Suppressor macrophage treated with lipopolysaccharide for 4 hours (primary cell): ENCODE measurements at places on chromosomes 4 and X.

DNA sequence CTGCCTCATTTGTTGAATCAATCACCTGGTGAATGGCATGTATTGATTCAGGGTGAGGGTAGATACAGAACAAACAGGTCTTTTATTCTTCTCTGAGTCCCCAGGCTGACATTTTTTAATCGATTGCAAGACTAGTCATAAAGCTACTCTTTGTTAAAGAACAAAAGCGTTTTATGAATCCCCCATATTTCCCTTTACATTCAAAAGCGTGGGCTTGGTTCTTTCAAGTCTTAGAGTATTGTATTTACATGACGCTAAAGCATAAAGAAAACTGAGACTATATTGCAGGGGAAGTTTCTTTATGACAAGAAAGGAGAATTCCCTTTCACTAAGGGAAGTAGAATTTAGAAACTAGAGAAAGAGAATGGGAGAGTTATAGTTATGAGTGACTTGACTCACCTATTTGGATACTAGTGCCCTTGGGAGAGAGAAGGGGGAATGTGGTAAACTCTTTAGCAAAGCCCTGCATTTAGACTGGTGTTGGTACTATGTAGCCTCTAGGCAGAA is 69.3 kb upstream of the PDE5A start:
- DNase-seq: no peak

DNA sequence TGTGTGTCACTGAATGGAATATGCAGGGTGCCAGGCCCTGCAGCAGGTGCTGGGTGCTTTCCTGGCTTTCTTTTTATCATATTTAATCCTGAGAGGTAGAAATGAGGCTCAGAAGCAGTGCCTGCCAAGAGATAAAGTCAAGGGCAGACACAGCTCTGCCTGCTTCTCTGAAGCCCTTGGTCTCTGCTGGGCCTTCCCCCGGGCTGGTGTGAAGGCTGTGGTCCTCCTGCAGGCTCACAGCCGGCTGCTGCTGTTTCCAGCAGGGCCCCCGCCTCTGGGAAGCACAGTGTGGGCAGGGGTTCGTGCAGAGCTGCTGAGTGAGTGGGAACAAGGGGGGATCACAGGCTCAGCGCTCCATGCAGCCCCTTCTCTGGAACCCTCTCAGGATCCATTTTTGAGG is 49.6 kb downstream of the TBC1D14 start:
- no peak for DNase-seq

DNA sequence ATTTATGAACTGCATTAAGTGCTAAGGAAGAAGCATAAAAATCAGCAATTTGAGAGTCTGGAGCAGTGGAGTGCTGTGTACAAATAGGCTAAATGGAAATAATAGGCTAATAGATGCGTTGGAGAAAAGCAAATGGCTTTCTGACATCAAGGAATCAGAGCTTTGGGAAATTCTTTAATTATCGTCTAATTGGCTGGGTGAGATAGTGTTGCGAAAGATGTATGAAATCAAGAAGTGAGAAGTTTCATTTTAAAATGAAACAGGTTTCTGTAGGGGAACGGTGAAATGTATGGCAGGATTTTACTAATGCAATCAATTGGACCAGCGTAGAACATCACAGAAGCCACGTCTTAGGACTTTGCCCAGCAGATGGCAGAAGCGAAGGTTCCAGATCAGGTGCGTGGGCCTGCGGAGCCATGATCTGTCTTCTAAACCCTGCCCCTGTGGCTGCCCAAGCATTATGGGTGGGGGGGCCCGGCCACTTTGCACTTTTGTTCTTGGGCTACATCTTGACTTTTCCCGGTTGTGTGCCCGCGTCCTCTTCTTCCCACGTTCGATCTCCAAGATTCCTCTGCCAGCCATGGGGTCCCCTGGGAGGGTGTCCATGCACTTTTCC is 118.5 kb upstream of the SHISA3 start:
- DNase-seq: peak; percentile 5

DNA sequence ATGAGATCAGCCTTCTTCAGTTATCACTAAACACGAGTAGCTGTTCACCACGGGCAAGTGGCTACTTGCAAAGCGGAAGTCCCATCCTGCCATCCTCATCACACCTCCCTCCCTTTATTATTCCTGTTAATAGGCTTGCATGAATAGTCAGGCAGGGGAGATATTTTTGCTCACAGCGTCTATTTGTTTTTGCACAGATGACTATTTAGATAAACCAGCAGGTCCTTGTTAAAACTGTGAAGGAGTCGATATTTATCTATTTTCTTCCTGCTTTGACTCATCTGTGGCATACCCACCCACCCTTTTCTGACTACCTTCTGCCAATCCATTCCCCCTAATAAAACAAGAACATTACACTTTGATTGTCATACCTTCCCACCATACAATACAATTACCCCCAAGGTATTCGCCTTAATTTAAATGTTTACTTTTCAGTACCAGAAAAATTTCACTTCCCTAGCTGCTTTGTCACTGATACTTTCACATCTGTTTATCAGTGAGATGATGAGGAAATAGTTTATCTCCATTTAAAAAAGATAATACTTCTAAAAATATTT is 96.6 kb upstream of the BANK1 start:
- no peak for DNase-seq

- no peak for DNase-seq
These were observed 33.0 kb downstream of the GEMIN8 start for GRCh38 chrX:13996650-13997049.

DNA sequence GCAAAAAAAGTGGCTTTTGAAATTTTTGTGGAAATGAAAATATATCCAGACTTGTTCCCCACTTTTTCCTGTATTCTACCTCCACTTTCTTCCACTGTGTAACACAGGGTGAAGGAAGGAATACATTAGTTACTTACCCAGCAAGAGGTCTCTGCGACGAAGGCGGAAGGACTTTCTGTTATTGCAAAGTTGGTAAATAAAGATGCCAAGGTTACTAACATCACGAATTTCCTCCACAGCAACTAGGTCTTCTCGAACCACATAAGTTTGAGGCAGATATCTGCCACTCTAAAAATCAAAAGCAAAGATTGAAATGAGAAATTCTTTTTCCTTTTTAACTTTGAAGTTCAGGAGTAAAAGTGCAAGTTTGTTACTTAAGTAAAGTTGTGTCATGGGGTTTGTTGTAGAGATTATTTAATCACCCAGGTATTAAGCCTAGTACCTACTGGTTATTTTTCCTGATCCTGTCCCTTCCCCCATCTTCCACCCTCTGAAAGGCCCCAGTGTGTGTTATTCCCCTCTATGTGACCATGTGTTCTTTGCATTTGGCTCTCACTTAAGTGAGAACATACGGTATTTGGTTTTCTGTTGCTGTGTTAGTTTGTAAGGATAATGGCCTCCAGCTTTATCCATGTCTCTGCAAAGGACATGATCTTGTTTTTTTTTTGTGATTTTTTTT is 5.8 kb downstream of the ITM2A start:
- DNase-seq: no peak

DNA sequence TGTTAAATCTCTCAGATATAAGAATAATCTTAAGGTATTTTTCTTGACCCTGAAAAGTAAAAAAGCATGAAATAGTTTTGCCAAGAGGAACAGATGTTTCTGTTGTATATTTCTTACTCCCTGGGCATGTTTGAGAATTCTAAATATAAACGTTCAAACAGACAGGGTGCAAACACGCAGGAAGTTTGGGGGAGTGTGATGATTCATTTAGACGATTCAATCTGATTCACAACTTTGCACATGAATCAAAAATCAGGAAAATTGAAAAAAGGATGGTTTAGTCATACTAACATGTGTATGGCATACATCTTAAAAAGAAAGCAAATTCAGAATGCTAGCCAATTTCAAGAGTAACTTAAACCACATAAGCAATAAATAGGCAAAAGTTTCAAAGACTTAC is 340.3 kb upstream of the GRID2 start:
- DNase-seq: no peak

GRCh38 chr4:109025471-109026076 is 262.7 kb upstream of the ETNPPL start:
- no peak for DNase-seq

DNA sequence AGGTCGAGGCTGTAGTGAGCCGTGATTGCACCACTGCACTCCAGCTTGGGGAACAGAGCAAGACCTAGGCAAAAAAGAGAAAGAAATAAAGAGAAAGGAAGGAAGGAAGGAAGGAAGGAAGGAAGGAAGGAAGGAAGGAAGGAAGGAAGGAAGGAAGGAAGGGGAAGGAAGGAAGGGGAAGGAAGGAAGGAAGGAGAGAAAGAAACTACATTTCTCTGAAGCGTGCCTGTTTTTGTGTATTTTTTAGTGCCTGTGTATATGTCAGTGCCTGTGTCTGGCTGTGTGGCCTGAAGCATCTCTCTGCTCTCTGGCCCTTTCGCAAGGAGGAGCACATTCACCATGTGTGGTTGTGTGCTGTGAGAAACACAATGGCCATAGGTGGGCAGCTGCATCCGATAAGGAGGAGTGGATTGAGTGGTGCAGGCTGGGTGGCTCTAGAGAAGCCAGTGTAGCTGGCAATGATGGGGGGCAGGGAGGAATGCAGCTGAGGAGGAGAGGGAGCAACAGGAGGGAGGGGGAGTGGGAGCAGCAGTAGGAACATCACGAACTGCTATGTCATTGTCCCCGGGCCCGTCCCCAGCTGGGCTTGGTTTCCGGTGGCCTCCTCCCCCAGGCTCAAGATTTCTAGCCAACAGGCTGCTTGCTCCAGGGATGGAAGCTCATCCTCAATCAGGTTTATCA is 11.4 kb downstream of the SYN1 start:
- no peak for DNase-seq

GRCh38 chr4:48149827-48150370 is 15.8 kb upstream of the TXK start:
- DNase-seq: no peak

- DNase-seq: no peak
These were observed 167.7 kb downstream of the DCAF12L2 start for GRCh38 chrX:125998432-125998831.

DNA sequence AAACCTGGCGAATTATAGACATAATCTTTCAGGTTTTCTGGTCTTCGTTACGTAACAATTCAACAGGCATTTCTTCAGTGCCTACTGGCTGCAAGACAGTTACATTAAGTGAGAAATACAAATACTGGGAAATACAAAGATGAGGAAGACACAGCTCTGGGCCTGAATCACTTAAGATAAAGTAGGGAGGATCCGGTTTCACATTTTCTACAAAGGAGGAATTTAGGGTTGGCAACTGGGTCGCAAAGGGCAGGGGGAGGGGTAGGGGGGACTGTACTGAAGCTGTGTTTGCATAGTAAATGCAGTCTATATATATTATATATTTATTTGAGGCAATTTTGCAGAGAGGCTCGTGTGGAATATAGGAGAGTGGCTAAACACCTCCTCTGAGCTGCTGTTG is 107.4 kb downstream of the MAML3 start:
- DNase-seq: peak; percentile 46

DNA sequence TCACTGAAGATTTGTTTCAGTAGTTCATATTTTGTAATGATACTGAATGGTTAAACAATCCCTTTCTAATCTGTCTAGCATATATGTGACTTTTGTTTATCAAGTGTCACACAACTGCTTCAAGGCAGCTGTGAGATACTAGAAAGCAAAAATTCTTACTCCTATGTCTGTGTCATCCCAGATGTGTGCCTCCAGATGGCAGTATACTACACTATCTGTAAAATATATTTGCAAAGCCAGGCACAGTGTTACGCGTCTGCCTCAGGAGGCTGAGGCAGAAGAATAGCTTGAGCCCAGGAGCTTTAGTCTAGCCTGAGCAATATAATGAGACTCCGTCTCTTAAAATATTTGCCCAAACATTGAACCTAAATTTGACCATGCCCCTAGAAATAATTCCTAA is 4.0 kb downstream of the NUDT10 start:
- DNase-seq: peak; percentile 10

DNA sequence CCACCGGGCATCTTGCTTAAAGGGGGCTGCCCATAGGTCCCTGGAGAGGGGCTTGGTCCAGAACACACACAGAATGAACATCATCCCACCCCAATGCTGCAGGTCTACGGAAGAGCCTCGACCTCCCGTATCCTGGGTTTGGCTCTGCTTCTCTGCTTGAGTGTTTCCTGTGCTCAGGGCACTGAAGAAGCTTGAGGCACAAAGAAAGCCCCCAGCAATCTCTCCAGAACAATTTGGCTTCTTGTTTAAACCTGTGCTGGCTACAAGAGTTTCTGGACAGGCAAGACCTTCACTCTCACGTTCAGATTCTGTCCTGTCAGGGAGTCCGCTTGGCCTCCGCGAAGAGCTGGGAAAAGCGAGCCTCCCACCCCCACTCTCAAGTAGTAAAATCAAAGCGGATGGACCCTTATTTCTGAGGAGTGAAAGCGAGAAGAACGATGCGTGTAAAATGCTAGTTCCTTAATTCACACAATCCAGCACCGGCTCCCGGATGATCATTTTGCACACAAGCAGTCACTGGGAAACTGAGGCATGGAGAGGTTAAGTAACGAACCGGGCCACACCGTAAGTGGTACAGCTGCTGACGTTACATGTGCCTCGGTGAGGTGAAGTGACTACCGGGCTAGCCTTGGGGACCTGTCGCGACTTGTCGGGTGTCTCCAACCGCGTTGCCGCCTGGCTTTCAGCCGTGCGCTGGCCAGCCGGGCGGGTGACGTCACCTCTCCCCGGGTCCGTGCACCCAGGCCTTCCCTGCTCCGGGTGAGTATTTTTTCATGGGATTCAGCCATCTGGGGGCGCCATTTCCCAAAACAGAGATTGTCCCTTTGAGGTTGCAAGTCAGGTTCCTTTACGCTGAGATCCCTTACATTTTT is 3.1 kb upstream of the SFRP2 start:
- peak; percentile 39 for DNase-seq

DNA sequence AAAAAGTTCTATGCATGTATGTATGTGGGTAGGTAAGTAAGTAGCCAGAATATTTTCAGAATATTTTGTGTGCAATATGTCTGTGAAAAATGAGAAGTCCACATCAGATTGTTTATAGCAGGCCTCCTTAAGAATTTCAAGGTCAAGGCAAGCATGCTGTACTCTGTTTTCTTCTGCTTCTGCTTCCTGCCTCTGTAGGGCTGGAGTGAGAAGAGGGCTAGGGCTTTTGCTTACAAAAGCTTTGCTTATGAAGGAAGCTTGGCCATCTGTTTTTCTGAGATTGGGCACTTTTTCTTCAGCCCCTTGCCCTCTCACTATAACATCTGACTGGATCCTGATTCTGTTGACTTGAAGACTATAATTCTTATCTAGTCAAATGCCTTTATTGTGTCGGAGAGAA is 150.4 kb downstream of the EMCN start:
- no peak for DNase-seq

- no peak for DNase-seq
These were observed 1093.0 kb upstream of the TENM3 start for GRCh38 chr4:181150191-181150590.

GRCh38 chrX:12115377-12115776 is 22.9 kb upstream of the FRMPD4 start:
- no peak for DNase-seq

GRCh38 chr4:182968917-182969650 is 51.9 kb upstream of the DCTD start:
- no peak for DNase-seq

DNA sequence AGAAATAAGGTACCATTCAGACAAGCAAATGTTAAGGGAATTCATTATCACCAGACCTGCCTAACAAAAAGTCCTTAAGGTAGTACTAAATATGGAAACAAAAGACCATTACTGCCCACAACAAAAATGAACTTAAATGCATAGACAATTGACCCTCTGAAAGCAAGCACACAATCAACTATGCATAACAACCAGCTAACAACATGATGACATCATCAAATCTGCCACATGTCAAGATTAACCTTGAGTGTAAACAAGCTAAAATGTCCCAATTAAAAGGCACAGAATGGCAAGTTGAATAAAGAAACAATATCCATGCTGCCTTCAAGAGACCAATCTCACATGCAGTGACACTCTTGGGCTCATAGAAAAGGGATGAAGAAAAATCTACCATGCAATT is 160.7 kb upstream of the CPXCR1 start:
- DNase-seq: no peak

- no peak for DNase-seq
These were observed 758.5 kb downstream of the KCTD8 start for GRCh38 chr4:43690116-43690515.
